Endodermal cell (in vitro differentiated cells): ENCODE measurements at places on chromosomes 2 and 18.

DNA sequence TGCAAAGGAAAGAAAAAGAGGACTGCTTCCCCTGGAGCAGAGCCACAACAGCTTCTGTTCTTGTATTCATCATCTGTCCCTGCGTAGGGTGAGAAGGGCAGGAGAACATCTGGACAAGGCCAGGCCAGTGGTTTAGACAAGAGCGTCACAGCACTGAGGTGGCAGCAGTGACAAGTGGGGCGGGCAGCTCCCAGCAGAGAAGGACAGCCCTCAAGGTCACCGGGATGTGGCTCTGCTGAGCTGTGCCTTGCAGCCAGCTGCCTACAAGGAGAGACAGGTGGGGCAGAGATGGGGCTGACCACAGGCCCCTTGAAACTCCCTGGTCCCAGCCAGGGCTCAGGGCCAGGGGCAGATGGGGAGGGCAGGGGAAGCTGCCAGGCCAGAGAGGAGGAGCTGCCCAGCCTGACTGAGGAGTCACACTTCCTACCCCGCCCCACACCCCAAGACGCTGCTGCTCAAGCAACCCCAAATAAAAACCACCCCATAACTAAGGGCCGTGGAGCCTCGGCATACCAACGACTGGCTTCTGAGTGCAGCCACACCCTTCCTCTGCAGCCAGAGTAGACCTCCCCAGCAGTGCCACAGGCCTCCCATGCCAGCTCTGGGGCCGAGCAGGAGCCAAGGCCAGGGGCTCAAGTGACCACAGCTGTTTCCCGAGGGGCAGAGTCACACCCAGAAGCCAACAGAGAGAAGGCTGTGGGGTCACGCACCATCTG is 5.4 kb downstream of the RAB11FIP5 start:
- DNase-seq, result peak; percentile 31

DNA sequence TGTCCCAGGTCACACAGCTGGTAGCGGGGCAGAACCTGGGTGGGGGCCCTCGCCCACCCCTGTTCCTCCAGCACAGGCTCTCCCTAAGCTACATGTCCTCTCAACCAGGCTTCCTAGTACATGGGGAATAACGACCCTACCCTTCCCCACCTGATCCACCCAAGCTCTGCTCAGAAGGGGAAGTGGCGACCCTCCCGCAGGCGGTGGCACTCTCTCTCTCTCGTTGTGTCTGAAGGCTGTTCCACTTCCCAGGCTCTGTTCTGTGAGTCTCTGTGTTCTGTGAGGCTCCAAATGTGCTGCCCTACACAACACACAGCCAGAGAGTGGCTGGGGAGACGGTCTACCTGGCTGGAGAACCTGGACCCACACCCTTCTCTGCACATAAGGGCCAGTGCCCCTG is 135.8 kb downstream of the COPS8 start:
- DNase-seq, result peak; percentile 42

GRCh38 chr2:189599245-189599644 is 18.7 kb upstream of the SLC40A1 start:
- DNase-seq, result no peak

- DNase-seq, result no peak
Measured at GRCh38 chr2:218833023-218833609, 1.5 kb upstream of the PRKAG3 start.

DNA sequence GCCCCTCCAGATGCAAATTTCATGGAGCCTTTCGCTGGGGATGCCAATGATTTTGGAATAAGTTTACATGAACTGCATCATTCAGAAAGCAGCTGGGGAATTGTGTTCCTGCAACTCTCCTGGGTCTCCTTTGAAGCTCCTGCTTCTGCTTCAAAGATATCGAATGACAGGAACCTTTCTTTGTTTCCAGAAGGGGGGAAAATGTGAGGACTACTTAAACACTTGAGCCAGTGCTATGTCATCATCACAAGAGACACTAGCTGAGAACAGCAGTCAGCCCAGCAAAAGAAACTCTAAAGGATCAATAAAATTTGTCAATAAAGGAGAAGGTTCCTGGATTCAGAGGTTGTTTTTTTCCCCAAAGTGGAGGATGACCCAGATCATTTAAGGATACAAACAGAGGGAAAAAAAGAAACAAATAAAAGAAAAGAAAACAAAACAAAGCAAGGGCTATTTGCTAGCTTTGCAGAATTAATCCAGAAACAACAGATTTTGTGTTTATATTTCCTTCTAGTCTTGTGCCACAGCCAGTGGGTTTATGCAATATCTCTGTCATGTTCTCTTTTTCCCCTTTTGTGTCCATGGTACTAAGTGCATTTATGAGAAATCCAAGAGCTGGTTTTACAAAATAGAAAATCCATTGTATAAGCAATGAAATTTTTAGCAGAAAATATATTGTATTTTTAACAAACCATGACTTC is 463.7 kb downstream of the CDH2 start:
- DNase-seq, result no peak

DNA sequence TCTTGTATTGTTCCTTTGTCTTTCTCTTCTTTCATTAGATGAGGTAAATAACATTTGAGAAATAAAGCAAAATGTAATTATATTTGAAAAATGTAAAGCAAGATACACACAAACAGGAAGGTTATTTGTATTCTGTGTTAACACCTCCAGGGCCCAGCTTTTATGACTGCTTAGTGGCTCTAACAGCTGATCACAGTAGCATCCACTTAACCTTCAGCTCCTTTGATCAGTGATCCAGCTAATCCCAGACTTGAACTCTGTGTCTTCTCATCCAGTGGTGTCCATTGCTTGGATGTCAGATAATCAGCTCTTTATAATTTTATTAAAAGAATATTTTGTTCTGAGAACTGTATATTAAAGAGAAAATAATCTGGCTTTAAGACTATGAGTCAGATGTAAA is 44.5 kb downstream of the PSMD14 start:
- DNase-seq, result no peak
